ENCODE measurements at places on chromosomes 7 and 10.

- DNase-seq: no peak
Measured at GRCh38 chr7:107652642-107653041, 8.0 kb upstream of the SLC26A4 start.

DNA sequence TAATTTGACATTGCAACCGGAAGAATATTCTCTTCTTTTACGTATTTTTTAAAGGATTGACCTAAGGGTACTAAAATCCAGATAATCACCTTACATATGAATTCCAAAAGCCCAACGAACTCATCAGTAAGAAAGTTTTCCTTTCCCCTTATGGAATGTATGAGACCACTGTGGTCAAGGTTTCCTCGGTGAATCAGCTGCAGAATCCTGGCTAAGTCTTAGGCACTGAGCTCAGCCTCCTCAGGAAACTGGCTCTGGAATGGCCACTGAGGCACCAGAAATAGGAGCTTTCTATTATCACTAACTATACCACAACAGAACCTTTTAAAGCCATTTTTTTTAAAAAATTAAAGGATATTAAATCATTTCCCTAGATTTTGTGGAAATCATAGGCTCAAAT lies 21.0 kb downstream of the SVIL start:
- DNase-seq: peak; percentile 86

DNA sequence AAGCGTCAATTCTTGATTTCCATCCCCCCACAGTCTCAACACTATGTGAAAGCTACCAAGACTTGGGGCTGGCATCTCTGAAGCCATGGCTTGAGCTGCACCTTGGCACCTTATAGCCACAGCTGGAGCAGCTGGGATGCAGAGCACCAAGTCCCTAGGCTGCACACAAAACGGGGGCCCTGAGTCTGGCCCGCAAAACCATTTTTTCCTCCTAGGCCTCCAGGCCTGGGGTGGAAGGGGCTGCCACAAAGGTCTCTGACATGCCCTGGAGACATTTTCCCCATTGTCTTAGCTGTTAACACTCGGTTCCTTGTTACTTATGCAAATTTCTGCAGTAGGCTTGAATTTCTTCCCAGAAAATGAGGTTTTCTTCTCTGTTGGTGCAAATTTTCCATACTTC lies 89.8 kb upstream of the GNAI1 start:
- no peak for DNase-seq

DNA sequence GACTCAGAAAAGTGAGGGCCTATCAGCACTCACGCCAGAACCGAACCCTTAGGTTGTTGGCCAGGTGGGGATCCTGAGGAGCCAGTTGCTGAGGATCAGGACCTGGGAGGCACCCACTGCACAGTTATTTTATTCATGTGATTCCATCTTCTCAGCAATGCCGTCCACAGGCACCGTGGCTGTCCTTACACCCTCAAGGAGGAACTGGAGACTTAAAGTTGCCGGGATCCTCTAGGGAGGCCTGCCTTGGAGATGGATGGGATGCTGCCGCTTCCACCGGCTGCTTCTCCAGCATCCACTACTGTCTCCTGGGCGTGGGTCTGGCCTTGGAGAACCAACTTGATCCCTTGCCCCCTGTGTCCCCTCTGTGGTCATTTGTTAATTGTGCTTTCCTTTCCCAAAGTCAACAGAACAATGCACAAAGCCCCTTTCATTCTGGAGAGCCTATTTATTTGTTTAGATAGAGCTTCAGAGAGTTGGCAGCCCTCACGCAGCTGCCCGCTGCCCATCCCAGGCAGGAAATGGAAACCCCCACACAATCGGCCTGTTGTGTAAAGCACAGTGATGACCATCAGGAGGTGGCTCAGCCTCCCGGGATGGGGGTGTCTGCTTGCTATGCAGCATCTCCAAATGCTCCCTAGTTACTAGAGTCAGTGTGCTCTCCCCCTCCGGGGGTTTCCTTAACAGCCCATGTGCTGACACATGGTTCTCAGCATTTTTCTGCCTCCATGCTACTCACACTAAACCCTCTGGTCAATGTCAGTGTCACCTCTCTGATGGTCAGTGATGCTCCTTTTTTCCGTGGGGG lies 52.9 kb upstream of the IGFBP3 start:
- peak; percentile 14 for DNase-seq

GRCh38 chr7:45609180-45609579 lies 35.0 kb downstream of the ADCY1 start:
- DNase-seq: no peak

- peak; percentile 44 for DNase-seq
Measured at GRCh38 chr7:151940048-151940811, 16.0 kb upstream of the GALNTL5 start.

DNA sequence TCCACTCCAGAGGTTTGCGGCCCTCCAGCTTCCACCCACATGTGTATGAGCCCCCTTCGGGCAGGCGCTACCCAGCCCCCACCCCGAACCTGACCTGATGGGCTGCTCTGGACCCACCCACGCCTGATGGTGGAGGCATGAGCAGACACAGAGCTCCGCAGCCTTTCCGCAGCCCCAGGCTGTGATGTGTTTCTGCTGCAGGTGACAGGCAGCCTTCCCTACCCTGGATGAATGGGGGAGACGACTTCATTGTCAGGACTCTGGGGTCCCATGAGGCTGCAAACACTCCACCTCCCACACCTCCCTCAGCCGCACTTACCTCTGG lies 61.2 kb downstream of the OAT start:
- no peak for DNase-seq

GRCh38 chr10:79202188-79203013 lies 133.6 kb downstream of the ZMIZ1 start:
- no peak for DNase-seq

GRCh38 chr10:48671914-48672595 lies 12.6 kb upstream of the WDFY4 start:
- DNase-seq: no peak

DNA sequence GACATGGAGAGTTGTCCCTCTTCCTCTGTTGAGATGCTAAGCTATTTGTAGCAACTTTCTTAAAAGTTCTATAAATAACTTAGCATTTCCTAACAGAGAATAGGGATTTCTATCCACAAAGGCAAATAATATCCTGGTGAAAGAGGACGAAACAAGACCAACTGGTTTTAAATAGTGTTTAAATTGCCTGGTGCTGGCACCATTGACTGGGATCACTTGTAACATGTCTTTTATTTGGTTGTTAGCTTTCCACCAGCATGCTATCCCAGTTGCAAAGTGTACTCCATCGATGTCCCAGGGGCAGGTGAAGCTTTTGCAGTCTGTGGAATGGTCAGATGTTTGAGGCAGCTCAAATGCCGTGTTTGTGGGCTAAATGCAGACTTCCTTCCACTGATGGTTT lies 3.7 kb downstream of the SUFU start:
- DNase-seq: no peak

- DNase-seq: no peak
Measured at GRCh38 chr10:74585231-74586087, 240.9 kb upstream of the KAT6B start.

GRCh38 chr7:100386940-100387339 lies 13.7 kb downstream of the PILRA start:
- no peak for DNase-seq

DNA sequence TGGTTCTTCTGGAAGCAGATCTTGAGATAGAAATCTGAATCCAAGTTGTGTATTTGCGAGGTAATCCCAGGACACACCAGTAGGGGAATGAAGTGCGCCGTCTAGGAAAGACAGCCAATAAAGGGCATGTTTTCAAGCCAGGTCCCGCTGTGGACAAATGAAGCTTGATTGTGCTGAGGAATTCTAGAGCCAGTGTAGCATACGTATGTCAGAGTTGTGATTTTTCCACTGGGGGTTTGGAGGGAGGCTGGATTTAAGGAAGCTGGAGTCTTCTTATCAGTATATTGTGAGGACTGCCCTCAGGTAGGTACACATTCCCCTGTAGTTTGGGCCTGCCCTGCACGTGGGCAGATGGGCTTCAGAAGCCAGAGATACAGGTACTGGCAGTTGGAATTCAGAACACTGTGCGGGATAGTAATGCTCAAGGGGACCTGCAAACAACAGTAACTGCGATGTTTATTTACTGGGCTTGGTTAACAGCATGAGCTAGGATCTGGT lies 50.9 kb downstream of the GALNT11 start:
- no peak for DNase-seq

Data from astrocyte (in vitro differentiated cells and primary cell).